ENCODE measurements at places on chromosomes 7 and 10.

GRCh38 chr7:134449680-134450079 is 9.2 kb downstream of the AKR1B1 start:
- DNase-seq: no peak

- DNase-seq: no peak
Observed at GRCh38 chr7:28479507-28479947, 67.2 kb downstream of the CREB5 start.

GRCh38 chr10:13302821-13303555 is 3.1 kb upstream of the PHYH start:
- DNase-seq: no peak

GRCh38 chr7:142337054-142338001 is 79.5 kb upstream of the PRSS58 start:
- no peak for DNase-seq

DNA sequence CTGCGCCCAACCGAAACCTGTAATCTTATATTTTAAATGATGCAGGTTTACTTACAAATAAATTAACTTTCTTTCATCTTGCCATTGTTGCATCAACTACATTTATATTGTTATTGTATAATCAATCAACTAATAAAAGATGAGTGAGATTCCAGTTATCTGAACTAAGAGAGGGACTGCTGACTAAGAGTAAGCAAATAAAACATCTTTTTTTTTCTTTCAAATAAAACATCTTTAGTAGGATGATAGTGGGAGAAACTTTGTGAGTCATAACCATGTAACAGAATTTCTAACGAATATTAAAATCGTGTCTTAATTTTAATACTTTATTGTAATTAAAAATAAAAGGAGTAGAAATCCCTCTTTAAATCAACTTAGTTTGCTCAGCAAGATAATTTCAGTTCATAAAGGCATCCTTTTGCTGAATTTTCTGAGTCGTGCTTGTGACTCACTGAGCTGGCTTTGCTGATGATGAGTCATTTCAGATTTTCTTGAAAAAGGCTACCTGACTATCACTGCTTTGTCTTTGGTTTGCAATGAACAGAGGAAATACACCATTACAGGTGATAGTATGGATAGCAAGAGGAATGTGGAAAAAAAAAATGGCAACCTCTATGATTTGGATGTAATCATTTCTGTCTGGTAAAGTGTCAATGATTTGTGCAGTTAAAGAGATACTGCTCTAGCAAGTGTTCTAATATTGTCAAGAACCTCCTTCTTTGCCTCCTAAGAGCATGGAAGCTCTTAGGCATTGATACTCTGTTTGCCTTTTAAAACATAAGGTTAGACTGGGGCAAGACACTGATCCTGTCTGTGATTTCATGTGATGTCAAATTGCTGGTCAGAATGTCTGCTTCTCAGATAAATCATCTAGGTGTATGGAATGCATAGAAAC is 119.5 kb downstream of the GPR158 start:
- no peak for DNase-seq

- no peak for DNase-seq
Observed at GRCh38 chr10:113000876-113001598, 51.0 kb downstream of the TCF7L2 start.

DNA sequence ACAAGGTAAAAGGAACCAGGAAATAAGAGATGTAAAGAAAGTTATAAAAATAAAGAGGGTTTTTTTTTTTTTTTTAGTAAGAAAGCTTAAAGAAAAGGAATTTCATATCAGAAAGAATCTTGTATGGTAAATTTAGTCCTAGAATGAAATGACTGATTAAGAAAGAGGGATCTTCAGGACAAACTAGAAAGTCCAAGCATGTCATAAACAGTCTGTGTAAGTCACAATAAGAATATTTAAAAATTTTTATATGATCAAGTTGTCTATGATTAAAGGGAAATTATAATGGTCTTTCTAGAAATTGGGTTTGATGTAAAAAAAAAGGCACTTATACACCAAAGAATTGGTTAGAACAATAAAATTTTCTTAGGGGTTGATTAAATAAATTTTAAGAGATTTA is 289.5 kb downstream of the XPNPEP1 start:
- DNase-seq: no peak

DNA sequence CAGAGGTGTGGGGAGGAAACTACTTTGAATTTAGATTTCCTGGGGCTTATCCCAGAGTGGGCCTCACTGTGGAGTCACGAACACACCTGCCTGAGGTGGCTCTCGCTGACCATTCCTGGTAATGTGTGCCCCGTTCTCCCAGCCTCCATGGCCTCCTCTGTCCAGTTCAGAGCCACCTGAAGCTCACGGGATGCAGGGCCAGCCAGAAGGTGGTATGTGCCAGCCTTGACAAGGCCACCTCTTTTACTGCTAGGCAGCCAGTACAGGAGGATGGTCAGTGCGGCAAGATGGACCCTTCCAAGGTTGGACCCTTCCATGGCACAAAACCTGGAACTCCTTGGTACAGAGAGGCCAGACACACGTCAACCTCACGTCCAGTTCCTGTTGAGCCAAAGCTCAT is 210.3 kb downstream of the DNAJB6 start:
- DNase-seq: no peak

DNA sequence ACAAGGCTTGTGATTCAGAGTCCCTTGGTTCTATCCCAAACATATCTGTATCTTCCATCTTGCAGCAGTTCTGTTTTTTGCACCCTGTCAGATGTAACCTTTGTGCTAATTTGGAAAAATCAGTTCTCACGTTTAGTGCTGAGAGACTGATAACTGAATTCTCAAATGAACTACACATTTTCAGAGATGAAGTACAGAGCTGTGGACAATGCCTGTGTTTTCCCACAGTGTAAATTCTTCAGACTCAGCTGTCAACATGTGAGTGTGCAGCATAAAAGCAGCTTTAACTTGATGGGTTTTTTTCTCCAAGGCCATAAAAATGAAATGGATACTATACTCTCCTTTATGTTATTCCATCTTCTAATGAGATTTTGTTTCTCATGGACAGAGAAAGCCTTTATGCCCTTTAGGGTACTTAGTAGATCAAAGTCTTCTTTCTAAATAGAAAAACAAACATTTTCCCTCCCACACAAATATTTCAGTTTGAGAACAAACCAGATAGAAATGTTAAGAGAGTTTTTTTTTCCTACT is 150.9 kb downstream of the SEMA3A start:
- DNase-seq: no peak

- no peak for DNase-seq
Observed at GRCh38 chr10:71966046-71967004, 2.1 kb downstream of the CHST3 start.

DNA sequence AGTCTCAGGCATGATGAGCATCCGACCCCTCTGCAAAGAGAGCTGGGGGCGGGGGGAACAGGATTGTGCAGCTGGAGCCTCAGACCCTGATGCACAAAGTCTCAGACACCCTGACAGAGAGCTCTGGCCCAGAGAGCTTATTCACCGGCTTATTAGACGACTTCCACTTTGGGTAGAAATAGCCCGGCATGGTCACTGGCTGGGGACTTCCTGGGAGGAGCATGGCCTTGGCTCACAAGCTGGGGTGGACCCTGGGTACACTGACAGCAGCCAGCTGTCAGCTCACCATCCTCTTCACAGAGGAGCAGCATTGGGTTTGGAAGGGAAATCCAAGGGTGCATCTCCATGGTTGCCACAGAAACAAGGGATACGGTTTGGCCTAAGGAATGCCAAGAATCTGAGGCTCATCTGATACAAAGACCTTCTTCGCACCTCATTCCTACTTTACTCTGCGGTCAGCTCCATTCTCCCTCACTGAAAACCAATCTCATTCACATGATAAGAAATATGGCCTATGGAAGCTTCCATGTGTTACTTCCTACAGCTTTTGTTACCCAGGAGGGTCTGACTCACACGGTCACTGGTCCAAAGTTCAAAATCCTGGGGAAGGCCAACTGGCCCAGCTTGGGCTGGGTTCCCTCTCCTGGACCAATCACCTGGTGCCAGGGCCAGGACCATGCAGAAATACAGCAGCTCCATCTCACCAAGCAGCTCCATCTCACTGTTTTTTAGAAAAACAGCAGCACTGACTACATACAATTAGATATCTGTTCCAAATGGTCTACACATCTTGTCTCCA is 25.1 kb downstream of the ZNF467 start:
- DNase-seq: no peak

DNA sequence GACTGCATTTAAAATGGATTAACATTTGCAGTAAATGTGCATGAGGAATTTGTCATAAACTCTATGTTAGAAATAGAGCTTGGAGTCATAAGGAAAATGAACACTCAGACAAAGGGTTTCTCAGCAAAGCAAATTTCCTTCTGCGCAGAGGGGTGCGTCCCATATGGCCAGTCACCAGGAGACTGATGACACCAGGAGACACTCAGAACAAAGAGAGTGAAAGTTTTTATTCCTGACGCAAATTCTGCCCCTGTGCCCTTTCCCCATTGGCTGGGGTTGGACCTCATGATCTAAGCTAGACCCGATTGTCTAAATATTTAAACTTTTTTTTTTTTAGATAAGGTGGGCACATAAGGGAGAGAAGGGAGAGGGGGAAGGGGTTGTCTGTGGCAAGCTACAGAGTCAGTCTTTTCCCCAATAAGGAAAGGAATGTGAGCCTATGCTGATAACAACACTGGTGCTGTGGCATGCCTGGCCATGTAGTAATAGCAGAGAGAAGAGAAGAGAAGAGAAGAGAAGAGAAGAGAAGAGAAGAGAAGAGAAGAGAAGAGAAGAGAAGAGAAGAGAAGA is 202.0 kb downstream of the POM121L12 start:
- DNase-seq: no peak

GRCh38 chr10:70759781-70760180 is 25.4 kb downstream of the TBATA start:
- no peak for DNase-seq

GRCh38 chr10:12409613-12410012 is 60.3 kb downstream of the CAMK1D start:
- no peak for DNase-seq

DNA sequence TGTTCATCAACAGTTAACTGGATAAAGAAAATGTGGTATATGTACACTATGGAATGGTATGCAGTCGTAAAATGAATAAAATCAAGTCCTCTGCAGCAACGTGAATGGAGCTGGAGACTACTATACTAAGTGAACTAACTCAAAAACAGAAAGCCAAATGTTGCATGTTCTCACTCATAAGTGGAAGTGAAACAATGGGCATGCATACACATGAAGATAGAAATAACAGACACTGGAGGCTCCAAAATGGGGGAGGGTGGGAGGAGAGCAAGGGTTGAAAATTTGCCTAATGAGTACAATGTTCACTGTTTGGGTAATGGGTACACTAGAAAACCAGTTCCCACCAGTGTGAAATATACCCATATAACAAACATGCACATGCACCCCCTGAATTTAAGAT is 179.5 kb downstream of the ZWINT start:
- no peak for DNase-seq

DNA sequence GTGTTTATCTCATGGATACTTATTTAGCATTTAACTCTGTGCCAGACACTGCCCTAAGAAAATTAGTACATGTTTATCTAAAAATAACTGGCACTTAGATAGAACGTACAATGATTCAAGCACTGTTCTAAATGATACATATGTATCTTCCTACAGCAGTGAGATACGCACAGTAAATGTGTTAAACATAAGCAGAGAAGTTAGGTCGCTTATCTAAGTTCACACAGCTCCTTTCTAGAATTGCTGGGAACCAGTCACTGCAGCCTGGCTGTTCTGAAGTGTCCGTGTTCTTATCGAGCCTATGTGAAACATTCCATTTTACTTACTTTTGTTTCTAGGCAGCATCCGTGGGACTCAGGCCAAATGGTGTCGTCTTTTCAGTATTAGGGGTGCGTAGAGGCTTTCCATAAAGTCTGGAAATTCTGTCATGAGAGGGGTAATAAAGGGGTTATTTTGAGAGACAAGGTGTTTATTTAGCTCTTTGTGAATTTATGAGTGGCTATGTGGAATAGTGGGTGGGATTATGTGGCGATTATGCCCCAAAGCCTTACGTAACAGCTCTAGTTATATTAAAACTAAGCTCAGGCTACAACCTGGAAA is 186.9 kb downstream of the SND1 start:
- no peak for DNase-seq

- no peak for DNase-seq
Observed at GRCh38 chr10:44478876-44479705, 94.2 kb upstream of the CXCL12 start.

DNA sequence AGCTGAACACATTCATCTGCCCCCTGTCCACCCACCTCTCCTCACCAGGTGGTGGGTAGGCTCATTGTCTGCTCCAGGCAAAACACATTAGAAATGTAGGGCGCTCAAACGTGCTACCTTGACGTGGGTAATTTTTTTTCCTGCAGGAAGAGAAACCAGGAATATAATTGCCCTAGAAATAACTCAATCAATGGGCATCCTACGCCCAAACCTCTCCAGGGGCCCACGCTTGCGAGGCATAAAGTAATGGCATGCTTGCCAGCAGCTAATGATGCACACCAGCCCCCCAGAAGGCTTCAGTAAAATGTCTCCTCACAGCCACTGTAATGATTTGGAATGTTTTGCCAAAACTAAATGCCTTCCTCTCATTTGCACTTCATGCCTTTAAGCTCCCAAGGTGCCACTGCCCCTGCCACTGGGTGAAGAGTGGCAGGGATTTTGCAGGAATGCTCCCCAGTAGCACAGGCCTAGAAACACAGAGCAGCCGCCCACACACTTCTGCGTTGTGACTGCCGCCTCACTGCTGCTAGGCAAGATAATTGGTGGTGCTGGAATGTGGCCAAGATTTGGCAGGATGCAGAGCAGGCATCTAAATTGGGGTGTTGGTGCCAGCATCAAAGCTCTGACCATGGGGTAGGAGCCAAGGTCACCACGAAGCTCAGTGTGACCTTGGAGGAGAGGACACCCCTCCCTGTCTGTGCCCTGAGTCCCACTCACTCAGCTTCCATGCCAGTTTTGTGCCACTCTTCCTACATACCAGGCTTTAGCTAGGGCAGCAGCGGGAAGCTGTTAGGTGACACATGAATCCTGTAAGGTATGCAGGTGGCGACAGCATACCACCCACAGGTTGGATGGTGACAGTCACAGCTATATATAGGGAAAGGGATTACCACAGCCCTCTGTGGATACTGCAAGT is 48.7 kb upstream of the PPP1R3C start:
- DNase-seq: no peak

DNA sequence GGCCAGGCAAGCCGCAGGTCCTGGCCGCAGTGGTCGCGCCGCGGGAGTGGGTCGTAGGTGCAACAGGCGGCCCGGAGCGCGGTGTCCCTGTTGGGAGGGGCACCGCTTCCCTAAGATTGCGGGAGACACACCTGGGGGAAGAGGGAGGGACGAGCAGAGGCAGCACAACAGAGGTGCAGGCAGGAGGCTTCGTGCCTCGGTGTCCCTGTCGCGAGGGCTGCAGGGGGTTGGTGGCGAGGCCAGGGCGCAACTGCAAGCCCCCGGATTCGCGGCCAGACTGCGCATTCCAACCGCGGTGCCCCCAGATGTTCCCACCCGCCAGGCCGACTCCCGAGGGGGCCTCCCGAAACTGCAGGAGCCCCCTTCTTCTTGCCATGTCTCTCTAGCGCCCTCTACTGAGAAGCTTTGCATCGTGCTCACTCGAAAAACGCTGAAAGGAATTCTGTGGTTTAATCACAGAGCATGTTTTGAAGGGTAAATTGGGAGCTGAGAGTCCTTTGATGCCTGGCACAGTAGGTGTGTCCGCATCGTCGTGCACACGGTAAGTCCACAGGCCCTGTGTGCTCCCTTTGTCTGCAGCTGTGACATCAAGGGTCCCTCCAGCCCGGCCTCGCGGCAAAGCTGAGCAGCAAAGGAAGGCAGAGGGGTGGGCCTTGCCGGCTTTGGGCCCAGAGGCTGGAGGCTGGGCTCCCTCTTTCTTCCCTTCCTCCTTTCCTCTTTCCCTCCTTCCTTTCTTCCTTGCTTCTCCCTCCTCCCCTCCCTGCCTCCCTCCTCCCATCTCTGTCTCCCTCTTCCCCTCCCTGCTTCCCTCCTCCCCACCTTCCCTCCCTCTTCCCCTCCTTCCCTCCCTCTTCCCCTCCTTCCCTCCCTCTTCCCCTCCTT is 6.2 kb upstream of the MBL2 start:
- DNase-seq: no peak

Measured in C1 segment of cervical spinal cord (tissue), 14 donors.